Activated CD4-positive, alpha-beta T cell treated with anti-CD3 and anti-CD28 coated beads for 36 hours (primary cell): ENCODE measurements at places on chromosomes 11 and 22. TPM values are rescaled to one million over a fixed set of nuclear protein-coding genes. Genes with fewer than 3 reads are reported as not detected.

DNA sequence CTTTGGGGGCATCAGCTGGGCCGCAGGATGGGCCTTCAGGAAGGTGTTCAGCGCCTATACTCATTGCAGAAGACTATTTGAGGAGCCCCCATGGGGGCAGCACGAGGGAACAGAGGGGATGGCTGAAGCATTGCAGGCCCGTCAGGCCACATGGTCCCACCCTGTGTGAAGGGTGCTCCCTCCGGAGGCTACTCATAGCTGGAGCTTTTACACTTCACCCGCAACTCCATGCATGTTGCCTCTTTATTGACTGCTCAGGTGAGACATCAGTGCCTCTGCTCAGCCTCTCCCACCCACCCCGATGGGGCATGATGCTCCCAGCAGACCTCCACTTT is 1500.9 kb downstream of the TBC1D22A start:
- no peak for DNase-seq
- H3K4me3 ChIP-seq = no peak overlapping the region
- no peaks in the 10 kb centered on the region for H3K27me3 ChIP-seq
- no peaks in the 10 kb centered on the region for H3K4me1 ChIP-seq
- H3K27ac ChIP-seq = no peak overlapping the region
- H3K36me3 ChIP-seq = no peaks in the 10 kb centered on the region

DNA sequence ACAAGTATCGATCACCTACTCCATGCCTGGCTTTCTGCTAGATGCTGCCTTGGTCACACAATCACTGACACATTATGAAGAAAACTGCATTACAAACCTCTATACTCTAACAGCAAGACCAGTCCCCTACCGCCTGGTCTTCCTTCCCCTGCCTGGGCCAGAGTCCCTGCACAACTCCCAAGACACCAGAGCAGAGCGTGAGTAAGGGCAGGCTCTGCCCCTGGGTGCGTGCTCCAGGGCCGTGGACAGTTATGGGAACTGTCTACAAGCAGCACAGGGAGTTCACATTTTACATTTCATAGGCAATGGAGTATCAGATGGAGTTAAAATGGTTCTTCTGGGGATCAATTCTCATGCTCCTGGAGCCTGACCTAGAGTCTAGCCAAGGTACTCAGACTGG is 6.5 kb downstream of the FZD4 start:
- no peak for DNase-seq
- H3K4me3 ChIP-seq = no peak overlapping the region
- H3K36me3 ChIP-seq = no peaks in the 10 kb centered on the region
- peaks cover 16% of the 10 kb centered on the region for H3K27me3 ChIP-seq

DNA sequence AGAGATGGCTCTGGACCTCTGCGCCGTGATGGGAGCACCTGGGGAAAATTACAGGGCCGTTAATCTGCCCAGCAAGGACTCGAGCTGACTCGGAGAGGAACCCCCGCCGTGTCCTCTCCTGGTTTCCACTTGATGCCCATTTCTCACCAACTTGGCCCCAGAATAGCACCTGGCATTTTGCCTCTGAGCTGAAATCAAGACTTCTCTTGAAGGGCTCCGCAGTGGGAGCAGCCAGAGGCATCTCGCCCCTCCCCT is 19.0 kb upstream of the CABP7 start:
- no peak overlapping the region for H3K27ac ChIP-seq
- peaks cover 2% of the 10 kb centered on the region for H3K27me3 ChIP-seq
- H3K4me3 ChIP-seq = no peak overlapping the region
- H3K4me1 ChIP-seq = peaks cover 10% of the 10 kb centered on the region

- no peak overlapping the region for H3K4me3 ChIP-seq
- DNase-seq = no peak
- no peaks in the 10 kb centered on the region for H3K36me3 ChIP-seq
Measured at GRCh38 chr11:19995145-19995544, 165.1 kb downstream of the DBX1 start.

DNA sequence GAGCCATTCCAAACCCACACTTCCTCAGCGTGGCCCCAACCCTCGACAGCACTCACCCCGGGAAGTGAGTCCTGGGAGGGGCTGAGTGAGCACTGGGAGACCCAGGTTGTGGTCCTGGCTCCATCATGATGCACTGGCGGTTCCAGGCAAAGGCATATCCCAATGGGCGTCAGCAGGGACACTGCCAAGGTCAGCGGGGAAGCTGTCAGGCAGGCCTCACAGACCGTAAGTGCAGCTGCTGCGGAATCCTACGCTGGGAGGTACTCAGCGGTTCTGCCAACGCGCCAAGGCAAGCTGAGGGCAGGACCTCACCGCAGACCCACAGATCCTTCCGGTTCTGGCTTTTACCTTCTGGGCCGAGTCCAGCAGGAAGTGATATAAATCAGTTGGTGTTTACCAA is 1.4 kb upstream of the GAL3ST1 start:
- peaks cover 8% of the 10 kb centered on the region for H3K4me1 ChIP-seq
- no peak overlapping the region for H3K4me3 ChIP-seq
- peaks cover 48% of the 10 kb centered on the region for H3K36me3 ChIP-seq
- DNase-seq = no peak

DNA sequence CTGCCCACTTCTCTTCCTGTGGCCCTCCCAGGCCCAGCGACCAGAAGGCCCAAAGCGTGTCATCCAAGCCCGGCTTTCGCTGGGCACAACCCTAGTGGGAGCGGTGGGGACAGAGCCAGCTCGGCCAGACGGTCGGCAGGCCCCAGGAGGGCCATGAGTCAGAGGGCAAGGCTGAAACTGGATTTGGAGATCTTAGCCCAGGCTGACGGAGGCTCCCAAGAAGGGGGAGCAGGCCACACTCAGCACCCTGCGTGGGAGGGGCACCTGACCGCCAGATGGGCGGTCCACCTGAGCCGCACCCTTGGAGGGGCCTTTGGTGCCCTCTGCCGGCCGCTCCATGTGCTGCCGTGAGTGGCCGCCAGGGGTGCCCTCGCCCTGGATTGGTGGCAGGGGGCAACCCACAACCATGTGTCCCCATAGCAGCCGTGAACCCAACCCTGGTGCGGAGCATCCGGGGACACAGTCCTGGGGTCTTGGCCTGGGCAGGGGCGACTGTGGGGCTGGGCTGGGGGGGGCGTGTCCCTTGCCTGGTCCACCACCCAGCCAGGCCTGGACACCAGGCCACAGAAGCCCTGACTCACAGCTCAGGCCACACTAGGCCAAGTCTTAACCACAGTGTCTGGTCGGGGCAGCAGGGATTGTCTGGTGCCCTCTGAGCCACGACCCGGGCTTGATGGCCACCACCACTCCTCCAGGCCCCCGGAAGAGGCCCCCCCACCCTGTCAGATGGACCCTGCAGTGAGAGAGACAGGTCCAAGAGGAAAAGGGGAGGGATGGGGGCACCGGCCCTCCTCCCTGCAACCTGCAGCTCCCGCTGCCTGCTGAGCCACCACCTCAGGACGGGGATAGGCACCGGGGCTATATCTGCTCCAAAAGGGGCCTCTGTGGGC is 19.2 kb upstream of the TALDO1 start:
- no peak overlapping the region for H3K27ac ChIP-seq
- peak; percentile 92 for DNase-seq
- peaks cover 10% of the 10 kb centered on the region for H3K27me3 ChIP-seq
- H3K36me3 ChIP-seq = no peaks in the 10 kb centered on the region
- peaks cover 5% of the 10 kb centered on the region for H3K4me1 ChIP-seq

- peaks cover 11% of the 10 kb centered on the region for H3K36me3 ChIP-seq
- peak overlapping the region; percentile 87 for H3K4me3 ChIP-seq
- no peak for DNase-seq
Measured at GRCh38 chr22:43812890-43813289, 785 bp upstream of the EFCAB6 start.

DNA sequence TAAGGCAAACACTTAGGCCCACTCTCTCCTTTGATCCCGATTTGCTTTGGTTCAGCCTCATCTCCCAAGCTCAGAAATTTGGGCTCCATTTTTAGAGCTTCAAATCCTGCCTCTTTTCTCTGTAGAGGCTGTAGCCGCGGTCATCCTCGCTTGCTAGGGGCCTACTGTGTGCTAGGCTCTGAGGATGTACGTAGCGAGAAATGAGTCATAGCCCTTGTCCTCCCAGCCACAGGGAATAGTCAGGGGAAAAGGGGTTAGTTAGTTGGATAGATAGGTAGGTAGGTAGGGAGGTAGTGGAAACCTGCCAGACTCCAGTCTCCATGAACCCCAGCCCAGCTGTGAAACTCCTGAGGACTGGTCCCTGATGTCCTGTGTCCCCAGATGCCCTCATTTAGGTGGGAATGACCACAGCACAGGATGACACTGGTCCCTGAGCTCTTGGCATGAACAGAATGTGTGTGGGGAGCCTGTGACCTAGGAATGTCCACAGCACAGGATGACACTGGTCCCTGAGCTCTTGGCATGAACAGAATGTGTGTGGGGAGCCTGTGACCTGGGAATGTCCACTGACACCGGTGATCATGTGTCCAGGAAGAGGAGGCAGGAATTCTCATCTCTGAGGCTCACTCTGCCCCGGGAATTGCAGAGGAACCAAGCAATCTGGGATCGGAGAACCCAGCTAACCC is 21.4 kb upstream of the HMOX1 start:
- H3K27me3 ChIP-seq = peaks cover 2% of the 10 kb centered on the region
- H3K36me3 ChIP-seq = no peaks in the 10 kb centered on the region
- no peak for DNase-seq
- H3K4me1 ChIP-seq = no peaks in the 10 kb centered on the region

DNA sequence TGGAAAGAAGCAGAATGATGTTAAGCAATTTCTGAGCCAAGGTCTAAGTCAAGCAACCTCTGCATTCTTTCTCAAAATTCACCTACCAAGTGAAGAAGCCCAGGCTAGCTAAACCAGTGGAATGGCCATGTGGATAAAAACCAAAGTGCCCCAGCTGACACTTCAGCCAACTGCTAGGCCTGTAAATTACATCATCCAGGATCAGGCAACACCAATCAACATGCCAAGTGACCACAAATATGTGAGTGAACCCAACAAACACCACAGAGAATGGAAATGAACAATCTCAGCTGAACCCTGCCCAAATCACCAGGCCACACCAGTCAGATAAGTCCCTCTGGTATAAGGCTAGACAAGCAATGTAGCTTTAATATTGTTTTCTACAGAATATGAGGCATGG is 25.1 kb upstream of the FJX1 start:
- no peak overlapping the region for H3K27ac ChIP-seq
- DNase-seq = no peak
- peaks cover 40% of the 10 kb centered on the region for H3K27me3 ChIP-seq
- no peaks in the 10 kb centered on the region for H3K36me3 ChIP-seq
- no peak overlapping the region for H3K4me3 ChIP-seq
- no peaks in the 10 kb centered on the region for H3K4me1 ChIP-seq

- DNase-seq = no peak
- peaks cover 1% of the 10 kb centered on the region for H3K27me3 ChIP-seq
- peak overlapping the region; percentile 56 for H3K27ac ChIP-seq
- no peaks in the 10 kb centered on the region for H3K36me3 ChIP-seq
- H3K4me3 ChIP-seq = no peak overlapping the region
Measured at GRCh38 chr11:77152846-77153245, 24.8 kb downstream of the MYO7A start.

DNA sequence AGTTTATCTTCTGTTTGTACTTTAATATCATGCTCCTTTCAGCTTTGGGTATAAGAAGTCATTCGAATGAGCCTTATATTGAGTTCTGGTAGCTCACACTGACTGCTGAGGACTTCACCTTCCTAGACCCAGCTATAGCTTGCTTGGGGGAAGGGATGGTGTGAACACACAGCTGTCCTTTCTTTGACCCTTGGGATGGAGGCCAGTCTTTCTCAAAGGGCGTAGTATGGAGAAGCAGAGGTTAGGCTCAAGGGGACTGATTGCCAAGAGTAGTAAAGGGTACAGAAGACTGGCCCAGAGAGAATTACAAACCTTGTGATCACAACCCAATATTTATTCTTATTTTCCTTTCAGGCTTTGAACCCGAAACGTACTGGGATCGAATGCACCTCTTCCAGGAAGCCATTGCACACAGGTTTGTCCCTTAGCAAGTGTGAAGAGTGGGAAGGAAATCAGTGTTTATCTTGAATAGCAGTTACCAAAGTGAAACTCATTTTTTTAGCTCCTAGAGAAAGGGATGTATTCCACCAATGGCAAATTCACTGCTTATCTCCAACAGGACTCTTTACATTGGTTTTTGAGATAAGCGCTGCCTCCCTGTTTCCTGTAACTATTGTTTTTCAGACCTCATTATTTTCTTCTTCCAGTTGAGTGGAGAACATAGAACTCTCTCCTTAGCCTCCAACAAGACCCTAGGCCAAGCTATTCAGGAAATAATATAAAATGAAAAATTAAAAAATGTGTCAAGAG is 42.8 kb upstream of the YWHAH start:
- H3K27me3 ChIP-seq = no peaks in the 10 kb centered on the region
- no peak overlapping the region for H3K27ac ChIP-seq
- H3K4me1 ChIP-seq = no peaks in the 10 kb centered on the region
- no peak for DNase-seq
- H3K36me3 ChIP-seq = peaks cover 11% of the 10 kb centered on the region
- H3K4me3 ChIP-seq = no peak overlapping the region

DNA sequence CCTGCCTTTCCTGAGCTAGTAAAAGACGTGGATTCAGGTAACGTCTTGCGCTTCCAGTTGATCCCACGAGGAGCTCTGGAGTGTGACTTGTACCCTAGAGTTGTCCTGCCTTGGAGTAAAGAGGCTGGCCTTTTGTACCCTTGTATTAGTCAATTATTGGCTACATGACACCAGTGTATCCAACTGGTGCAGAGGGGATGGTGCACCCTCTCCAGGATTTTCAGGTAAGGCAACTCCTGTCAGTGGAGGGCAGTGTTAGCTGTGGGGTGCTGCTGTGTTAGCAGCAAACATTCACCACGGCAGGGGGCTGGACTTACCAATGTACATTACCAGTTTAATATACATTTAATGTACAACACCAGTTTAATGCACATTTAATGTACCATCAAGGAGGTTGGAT is 233.5 kb downstream of the MIAT start:
- peaks cover 13% of the 10 kb centered on the region for H3K4me1 ChIP-seq
- no peaks in the 10 kb centered on the region for H3K36me3 ChIP-seq
- H3K4me3 ChIP-seq = no peak overlapping the region
- DNase-seq = no peak
- H3K27me3 ChIP-seq = peaks cover 12% of the 10 kb centered on the region

DNA sequence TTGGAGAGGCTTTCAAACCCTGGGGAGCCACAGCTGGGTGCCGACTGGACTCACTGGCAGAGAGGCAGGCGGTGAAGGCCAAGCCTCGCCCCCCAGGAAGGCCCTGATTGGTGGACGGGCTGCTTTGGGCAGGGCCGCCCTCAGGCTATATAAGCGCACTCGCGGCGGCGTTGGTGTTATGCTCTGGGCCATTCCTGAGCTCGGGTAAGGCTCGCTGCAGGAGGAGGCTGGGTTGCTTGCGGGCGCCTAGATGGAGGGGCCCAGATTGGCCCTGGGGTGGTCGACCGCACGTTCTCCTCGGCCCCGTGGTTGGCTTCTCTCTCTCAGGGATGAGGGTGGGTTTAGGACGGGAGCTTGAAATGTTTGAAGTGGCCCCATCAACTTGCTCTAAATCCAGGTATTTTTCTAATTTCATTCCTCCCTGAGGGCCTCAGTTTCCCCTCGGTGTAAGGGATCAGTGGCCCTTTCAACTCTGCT is at the start of gene SPDYC:
SPDYC (plus strand) TSS at position 176 of the 477 bp plus-strand sequence. CDS start 1,125 bp downstream, outside the sequence.
- H3K27ac ChIP-seq = peak within 1 kb of the TSS; percentile 52
- DNase-seq = no peak
- peaks cover 5% of the 10 kb centered on the region for H3K4me1 ChIP-seq
- no peaks in the 10 kb centered on the region for H3K27me3 ChIP-seq
- H3K36me3 ChIP-seq = no peaks in the 10 kb centered on the region
- no peak within 1 kb of the TSS for H3K4me3 ChIP-seq

OSBP2 gene
- total RNA-seq = 1.4 TPM

ZNF408 gene
- total RNA-seq = 8.8 TPM

APOL5 gene
- total RNA-seq = not detected
